ENCODE measurements at places on chromosomes 5 and 9.

DNA sequence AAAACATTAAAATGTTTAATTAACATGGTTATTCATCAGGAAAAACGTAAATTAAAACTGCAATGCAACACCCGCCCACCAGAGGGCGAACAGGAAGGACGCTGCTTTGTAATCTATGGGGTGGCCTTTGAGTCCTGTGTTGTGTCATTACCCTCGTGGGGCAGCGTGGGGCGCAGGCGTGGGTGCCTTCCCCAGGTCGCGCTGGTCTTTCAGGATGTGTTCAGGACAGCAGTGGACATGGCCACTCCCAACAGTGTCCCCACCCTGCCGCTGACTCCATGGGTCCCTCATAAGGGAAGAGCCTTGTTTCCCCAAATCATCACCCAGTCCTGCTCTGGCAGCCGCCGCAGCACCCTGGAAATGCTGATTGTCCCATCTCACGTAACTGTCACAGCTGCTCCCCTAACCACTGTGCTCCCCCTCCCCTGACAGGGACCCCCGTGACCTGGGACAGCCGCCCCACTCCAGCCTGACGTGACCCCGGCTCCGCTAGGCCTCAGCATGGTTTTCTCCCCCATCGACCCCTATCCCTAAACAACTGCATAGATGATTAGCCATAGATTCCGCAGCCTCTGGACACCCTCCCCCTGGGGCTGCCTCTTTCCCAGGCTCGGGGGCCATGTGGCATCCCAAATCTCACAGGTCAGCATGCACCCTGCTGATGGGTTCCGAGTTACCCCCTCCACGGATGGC, 36.4 kb downstream of the GLT6D1 start:
- DNase-seq, result peak; percentile 58

GRCh38 chr9:115046199-115046598, 71.8 kb downstream of the TNC start:
- no peak for DNase-seq

DNA sequence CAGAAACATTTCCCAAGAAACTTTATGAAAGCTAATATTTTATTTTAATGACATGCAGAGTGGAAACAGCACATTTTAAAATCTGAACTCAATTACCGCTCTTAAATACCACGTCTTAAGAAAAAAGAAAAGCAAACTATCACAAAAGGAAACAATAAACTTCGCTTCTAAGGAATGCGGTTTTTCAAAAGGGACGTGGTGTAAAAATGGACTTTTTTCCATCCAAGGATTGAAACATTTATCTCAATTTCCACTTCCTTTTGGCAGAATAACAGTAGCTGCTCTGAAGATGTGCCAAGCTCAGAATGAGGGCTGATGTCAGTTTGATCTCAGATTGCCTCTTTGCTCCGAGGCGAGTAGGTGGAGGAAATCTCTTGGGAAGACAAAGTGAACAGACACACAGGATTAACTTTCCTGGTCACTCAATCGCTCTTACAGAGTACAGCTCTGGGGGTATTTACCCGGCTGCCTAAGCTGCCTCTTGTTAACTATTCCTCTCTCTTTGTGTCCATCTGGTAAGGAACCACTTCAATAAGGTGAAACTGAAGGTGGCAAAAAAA, 158.5 kb downstream of the TRPM6 start:
- no peak for DNase-seq

GRCh38 chr5:150410524-150411244, 2.0 kb downstream of the CD74 start:
- DNase-seq, result peak; percentile 67

- no peak for DNase-seq
These were observed 142.8 kb upstream of the EFNA5 start for GRCh38 chr5:107813559-107813958.

DNA sequence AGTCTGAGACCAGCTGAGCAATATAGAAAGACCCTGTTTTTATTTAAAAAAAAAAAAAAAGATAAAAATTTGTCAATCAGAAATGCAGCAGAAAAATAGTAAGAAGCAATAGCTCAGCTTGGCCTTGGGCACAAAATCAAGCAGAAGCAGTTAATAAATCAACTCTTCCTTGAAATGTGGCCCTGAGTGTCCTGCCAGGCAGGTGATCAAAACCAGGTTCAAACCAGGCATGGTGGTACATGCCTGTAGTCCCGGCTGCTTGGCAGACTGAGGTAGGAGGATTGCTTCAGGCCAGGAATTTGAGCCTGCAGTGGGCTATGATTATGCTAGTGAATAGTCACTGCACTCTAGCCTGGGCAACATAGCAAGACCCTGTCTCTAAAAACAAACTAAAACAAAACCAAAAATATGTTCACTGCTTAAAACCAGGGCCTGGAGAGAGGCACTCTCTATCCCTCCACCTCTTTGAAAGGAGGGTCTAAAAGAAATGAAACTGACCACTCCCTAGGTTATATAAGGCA, 27.9 kb upstream of the KLF9 start:
- DNase-seq, result no peak

DNA sequence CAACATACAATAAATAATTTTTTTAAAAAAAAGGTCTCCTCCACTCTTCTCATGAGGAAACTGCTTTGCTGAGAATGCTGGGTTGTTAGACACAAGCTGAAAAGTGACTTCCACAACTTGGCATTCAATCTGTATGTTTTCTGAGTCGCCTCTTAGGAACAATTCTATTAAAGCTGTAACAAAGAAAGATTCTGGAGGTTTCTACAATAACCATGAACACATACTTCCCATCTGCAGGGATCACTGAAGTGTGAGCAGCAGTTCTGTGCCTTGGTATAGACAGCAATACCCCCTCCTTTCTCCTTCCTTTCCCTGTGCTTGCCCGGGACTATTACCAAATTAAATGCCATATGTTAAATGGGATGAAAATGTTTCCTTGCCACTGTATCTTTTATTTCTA, 1.5 kb downstream of the DIRAS2 start:
- no peak for DNase-seq

GRCh38 chr5:82176115-82176814, 101.9 kb downstream of the RPS23 start:
- DNase-seq, result no peak

GRCh38 chr9:83061990-83062650, 822 bp downstream of the RASEF start:
- no peak for DNase-seq

- no peak for DNase-seq
These were observed 469 bp upstream of the FIBCD1 start for GRCh38 chr9:130939405-130940026.

GRCh38 chr5:41334221-41334620, 120.9 kb upstream of the C6 start:
- DNase-seq, result no peak

DNA sequence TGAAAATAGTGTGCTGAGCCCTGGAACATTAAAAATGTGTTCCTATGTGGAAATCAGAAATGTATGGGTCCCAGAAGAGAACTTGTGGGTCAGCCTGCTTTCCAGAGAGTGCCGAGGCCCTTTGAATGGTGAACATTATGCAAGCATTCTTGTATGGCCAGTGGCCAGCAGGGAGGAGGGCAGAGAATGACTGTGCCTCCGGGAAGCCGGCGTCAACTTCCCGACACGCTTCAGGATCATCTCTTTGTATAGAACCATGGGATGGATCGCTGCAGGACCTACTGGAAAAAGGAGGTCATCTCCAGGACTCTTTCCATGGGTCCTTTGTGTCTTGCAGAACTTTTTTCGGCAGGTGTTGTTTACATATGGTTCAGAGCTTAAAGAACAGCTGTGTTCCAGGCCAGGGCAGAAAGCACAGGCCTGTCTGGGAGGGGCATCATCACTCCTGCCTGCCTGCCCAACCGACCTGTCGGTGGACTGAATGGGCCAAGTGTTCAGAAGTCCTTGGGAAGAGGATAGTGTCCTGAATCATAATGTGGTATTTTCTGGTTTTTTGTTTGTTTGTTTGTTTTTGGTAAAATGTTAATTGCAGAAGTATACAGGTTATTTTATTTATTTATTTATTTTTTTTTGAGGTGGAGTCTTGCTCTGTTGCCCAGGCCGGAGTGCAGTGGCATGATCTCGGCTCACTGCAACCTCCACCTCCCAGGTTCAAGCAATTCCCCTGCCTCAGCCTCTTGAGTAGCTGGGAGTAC, 9.0 kb downstream of the PRRC2B start:
- DNase-seq, result no peak

GRCh38 chr5:124648902-124649467, 97.5 kb downstream of the ZNF608 start:
- no peak for DNase-seq

DNA sequence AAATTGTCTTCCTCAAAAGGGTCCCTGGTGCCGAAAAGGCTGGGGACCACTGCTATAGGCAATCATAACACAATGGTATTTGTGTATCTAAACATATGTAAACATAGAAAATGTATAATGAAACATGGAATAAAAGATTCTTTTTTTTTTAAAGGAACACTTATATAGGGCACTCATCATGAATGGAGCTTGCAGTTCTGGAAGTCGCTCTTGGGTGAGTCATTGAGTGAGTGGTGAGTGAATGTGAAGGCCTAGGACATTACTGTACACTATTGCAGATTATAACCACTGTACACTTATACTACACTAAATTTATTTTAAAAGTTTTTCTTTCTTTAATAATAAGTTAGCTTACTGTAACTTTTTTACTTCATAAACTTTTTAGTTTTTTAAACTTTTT, 176.4 kb downstream of the ARRDC3 start:
- no peak for DNase-seq

GRCh38 chr5:157342822-157343402, 77.0 kb downstream of the CYFIP2 start:
- DNase-seq, result peak; percentile 46

GRCh38 chr5:172911628-172911880, 47.7 kb upstream of the RPL26L1 start:
- no peak for DNase-seq

- peak; percentile 7 for DNase-seq
These were observed 462 bp upstream of the MCC start for GRCh38 chr5:113488645-113489184.

GRCh38 chr5:110623874-110624273, 102.6 kb downstream of the TMEM232 start:
- no peak for DNase-seq

- DNase-seq, result no peak
These were observed 1.7 kb downstream of the F2RL1 start for GRCh38 chr5:76820526-76820890.

DNA sequence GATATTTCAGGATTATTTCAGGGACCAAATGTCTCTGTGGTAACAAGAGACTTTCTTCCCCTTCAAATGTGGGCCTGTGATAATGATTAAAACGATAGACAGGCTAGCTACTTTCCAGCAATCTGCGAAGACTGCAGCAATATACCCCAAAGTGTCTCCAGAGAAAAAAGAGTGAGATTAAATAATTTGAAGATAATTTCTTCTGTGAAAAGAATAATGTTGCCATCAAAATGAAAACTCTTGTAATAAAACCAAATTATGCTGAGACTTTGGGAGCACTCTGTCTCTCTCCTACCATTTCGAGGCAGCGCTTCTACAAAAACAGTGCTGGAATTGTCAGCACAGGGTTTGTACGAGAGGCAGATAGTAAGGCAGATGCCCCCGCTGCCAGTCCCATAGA, 104.2 kb upstream of the SPOCK1 start:
- DNase-seq, result no peak

GRCh38 chr5:68679041-68679440, 414.8 kb upstream of the SLC30A5 start:
- no peak for DNase-seq

DNA sequence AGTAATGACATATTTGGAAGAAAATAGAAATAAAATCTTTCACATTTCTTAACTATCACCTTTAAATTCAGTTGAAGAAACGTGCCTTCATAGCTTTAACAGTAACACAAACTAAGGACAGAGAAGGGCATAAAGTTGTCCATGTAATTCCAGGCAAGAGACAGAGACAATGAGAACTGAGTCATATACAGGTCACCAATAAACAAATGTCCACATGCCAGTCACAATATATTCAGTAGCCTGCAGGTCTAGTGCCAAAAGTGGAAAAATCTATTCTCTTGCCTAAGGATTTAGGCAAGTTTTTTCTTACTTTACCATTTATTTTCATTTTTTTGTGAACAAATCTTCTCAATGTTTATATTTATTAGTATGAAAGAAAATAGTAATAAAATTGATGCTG, 1711.5 kb upstream of the NUDT12 start:
- DNase-seq, result no peak

DNA sequence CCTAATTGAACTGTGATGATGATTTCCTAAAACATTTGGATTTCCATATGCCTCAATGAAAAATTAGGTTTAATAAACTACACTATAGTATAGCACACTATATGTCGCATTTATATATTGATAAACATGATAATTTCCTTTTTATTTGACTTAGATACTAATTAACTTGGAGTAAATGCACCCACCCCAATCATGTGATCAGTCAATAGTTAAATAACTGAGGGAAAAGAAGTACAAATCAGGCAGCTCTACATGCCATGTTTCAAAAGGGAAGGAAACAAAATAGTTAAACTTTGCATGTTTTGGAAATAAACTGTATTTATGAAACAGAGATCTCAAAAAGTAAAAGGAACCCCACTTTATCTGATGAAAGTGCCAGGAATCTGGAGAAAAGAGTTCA, 18.0 kb upstream of the GNE start:
- no peak for DNase-seq

DNA sequence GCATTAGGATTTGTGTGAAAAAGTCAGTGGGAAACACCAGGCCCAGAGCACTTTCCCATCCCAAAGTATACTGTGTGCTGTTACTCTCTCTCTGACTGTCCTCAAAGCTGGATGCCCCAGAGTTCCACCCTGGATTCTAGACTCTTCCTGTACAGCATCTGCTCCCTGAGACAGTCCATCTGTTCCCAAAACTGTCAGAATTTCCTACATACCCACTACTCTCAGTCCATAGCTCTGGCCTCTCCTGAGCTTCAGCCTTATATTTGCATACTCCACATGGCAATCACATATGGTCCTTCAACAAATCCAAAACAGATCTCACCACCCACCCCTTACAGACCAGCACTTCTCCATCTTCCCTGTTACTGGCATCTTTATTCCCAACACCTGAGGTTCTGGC, 9.5 kb downstream of the ELP1 start:
- no peak for DNase-seq

GRCh38 chr9:69945671-69946141, 97.9 kb upstream of the MAMDC2 start:
- DNase-seq, result no peak

DNA sequence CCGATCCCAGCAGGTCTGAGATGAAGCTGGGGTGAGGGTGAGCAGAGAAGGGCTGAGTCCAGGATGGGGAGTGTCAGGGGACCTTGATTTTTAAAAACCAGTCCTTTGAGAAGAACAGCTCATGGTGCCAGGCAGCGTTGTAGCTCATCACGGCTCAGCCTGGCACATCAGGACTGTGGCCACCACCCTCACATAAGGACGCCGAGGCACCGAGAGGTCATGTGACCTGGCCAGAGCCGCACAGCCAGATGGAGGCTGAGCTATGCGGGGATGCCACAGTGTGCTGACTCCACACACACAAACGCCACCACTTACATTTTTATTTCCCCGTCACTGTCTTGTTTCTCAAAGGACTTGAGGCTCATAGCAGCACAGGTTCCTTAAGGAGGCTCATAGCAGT, 32.9 kb upstream of the CEP72 start:
- DNase-seq, result no peak

Data from CD4-positive, alpha-beta T cell treated with Interleukin-17A for 4 hours (primary cell).